ENCODE measurements at places on chromosomes 3 and 15.
A peak's percentile ranks its signal among the peaks of the same experiment; 100 is the strongest.

- DNase-seq = no peak
Measured at GRCh38 chr3:149581681-149582370, 76.0 kb downstream of the WWTR1 start.

- no peak for DNase-seq
Measured at GRCh38 chr3:51955175-51955892, at the start of gene GPR62. GPR62 (plus strand) TSS chr3:51955381; CDS start chr3:51955653, 272 bp downstream.

DNA sequence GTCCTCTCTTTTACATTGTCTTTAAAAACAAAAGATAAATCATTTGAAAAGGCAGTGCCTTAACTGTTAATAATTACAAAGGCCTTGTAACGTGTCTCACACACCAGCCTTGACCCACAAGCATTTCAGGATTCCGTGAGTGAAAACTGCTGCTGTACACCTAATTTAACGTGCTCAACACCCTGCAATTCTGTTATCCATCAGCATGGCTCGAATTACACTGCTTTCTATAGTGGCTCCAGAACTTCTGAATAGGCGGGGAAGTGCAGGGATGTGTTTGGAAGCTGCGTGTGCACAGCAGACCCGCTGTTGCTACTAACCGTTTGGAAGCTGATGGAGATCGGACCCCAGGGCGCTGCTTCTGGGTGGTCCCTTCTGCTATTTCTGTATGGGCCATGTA is 9.9 kb upstream of the ETFA start:
- DNase-seq = no peak

DNA sequence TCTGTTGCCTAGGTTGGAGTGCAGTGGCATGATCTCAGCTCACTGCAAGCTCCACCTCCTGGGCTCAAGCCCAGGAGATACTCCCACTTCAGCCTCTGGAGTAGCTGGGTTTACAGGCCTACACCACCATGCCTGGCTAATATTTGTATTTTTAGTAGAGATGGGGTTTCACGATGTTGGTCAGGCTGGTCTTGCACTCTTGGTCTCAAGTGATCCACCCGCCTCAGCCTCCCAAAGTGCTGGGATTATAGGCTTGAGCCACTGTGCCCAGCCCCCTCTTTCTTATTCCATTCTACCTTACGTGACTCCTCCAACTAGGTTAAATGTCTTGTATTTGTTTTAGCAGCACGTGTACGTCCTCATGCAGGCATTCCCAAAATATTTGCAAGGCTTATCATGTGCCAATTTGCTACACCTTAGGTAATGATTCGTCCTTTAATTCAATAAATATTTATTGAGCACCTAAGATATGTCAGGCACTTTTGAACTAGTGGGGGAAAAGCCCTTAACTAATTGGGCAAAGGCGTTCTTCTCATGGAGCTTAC is 14.9 kb upstream of the MAGI1 start:
- no peak for DNase-seq

DNA sequence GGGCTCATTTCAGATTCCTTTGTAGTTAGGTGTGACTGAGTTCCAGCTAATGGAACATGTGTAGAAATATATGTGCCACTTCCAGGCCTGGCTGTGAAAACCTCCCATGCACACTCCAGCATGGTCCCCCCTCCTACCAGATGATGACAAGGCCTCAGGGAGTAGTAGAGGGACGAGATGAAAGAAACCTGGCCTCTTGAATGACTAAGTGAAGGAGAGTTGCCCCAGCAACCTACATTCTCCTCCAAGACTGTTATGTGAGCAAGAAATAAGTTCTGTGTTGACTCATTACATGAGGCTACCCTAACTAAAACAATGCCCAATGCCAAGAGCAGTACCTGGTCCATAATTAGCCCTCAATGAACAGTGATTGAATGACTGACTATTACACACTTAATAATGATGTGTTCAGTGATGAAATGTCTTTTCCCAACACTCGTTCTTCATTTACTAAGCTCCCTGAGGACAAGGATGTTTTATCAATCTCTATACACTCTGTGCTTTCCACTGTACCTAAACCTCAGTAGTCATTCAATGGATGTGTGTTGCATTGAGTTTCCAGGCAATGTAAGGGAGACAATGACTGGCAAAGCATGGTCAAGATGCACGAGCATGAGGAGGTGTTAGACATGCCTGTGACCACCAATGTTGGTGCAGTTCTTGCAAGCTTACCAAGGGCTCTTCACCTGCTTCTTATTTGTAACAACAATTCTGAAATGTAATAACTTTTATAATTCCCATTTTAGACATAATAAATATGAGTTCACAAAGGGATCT is 62.0 kb upstream of the BCL6 start:
- DNase-seq = no peak

- no peak for DNase-seq
Measured at GRCh38 chr3:43729707-43730414, 39.1 kb downstream of the ABHD5 start.

GRCh38 chr15:75597667-75598341 is 18.7 kb upstream of the PTPN9 start:
- DNase-seq = no peak

GRCh38 chr3:154900816-154901215 is 179.3 kb upstream of the MME start:
- DNase-seq = no peak

GRCh38 chr3:127975153-127976029 is 60.4 kb downstream of the KBTBD12 start:
- no peak for DNase-seq

GRCh38 chr3:177245250-177245649 is 48.0 kb upstream of the TBL1XR1 start:
- DNase-seq = no peak

- DNase-seq = no peak
Measured at GRCh38 chr3:58534592-58535494, 2.1 kb downstream of the ACOX2 start.

GRCh38 chr3:192904632-192905289 is 12.9 kb downstream of the MB21D2 start:
- DNase-seq = no peak

GRCh38 chr3:172771672-172772071 is 21.1 kb downstream of the ECT2 start:
- DNase-seq = no peak

DNA sequence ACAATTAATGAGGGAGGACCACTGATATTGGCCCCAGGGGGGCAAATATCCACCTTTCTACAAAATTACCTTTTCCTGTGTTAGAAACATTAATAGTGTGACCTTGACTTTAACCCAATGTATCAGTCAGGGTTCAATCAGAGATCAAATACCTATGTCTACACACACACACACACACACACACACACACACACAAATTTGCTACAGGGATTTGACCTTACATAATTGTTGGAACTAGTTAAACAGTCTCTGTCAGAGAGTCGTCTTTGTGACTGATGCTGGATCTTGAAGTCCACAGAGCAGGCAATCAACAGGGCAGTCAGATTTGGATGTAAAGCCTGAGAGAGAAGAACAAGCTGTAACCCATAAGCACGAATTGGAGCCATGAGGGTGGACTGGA is 32.5 kb downstream of the TM4SF4 start:
- no peak for DNase-seq

DNA sequence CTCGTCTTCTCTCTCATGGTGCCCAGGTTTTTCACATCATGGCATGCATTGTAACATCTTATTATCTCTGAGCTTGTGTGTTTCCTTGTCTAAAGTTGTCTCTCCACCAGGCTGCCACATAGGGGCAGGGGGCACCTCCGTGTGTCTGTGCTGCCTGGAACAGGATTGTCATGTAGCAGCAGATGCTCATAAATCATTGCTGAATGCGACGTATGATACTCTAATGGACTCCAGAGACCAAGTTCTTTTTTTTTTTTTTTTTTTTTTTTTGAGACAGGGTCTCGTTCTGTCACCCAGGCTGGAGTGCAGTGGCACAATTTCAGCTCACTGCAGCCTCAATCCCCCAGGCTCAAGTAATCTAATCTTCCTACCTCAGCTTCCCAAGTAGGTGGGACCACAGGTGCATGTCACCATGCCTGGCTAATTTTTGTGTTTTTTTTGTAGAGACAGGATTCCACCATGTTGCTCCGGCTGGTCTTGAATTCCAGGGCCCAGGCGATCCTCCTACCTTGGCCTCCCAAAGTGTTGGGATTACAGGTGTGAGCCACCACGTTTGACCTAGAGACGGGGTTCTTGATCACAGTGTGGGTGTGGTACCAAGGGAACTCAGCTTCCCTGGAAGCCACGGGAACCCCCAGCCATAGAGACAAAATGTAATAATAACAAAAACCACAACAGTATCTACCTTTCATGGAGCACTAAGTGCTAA is 4.7 kb upstream of the DNASE1L3 start:
- no peak for DNase-seq

DNA sequence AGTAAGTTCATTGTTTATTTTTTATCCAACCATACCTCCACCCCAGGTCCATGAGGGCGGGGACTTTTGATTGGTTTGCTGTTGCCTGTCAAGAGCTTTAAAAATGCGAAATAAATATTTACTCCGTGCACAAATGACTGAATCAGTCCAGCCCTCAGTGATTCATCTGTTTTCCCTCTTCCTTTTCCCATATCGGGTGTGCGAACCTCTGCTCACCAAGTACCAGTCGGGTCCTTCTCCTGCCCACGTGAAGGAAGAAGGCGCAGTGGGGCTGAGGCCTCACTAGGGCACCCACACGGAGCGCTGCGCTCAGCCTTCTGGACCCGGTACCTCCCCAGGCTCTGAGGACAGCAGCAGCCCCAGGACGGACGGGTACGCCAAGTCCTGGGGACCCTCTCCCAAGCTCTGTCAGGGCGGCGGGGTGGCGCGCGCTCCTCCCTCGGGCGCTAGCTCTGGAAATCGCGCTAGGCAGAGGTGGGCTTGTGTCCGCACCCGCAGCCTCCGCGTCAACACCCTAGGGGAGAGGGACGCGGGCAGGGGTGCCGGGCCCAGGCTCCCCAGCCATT is 70.5 kb upstream of the EPHB3 start:
- DNase-seq = no peak

DNA sequence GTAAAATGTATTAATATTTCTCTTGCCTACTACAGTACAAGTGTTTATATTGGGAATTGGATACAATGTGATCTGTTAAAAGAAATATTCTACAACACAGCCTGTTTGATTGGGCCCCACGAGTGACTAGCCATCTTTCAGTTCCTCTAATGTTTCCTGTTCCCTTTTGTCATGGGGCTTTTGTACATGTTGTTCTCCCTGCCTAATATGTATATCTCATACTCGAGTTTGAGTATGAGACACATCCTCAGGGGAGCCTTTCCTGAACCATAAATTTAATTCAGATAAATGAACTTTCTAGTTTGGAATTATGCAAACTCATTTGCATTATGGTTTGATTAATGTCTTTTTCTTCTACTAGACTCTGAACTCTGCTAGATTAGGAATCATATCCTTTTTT is 65.5 kb downstream of the MEF2A start:
- no peak for DNase-seq

GRCh38 chr3:145490088-145491048 is 670.6 kb downstream of the PLOD2 start:
- no peak for DNase-seq

- DNase-seq = peak; percentile 31
Measured at GRCh38 chr15:33132722-33133345, 61.7 kb downstream of the FMN1 start.

GRCh38 chr3:49674497-49674983 is 389 bp downstream of the APEH start:
- no peak for DNase-seq

DNA sequence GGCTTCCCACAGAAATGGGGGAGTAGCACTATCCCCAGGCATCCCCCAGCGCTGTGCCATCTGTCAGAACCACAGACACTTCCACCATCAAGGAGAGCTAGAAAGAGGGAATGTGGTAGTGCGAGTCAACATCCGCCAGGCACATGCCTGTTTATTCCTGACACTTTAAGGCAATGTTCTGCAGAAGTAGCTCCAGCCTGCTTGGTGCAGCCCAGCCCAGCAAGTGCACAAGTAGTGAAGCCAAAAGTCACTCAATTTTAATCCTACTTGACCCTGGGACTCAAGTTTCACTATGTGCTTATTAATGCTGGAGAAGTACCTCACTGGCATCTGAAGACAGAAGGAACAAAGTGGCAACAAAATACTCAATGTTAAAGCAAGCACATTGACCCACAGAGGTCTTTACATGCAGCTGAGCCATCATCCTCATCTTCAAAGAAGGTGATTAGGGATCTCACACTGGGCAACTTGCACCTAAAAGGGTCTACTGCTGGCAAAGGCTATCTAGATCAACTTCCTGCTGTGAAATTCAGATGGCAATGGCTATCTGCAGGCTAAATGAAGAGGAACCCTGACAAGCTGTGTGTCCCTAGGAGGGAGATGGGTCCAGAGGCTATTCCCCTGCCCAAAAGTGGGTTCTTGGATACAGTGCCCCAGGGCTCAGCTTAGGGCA is 61.4 kb upstream of the CLDN18 start:
- no peak for DNase-seq

- no peak for DNase-seq
Measured at GRCh38 chr15:26096581-26096980, 233.5 kb upstream of the ATP10A start.

- DNase-seq = no peak
Measured at GRCh38 chr3:195164573-195165264, 106.2 kb downstream of the XXYLT1 start.

GRCh38 chr3:122318620-122319019 is 6.4 kb upstream of the CSTA start:
- DNase-seq = no peak

DNA sequence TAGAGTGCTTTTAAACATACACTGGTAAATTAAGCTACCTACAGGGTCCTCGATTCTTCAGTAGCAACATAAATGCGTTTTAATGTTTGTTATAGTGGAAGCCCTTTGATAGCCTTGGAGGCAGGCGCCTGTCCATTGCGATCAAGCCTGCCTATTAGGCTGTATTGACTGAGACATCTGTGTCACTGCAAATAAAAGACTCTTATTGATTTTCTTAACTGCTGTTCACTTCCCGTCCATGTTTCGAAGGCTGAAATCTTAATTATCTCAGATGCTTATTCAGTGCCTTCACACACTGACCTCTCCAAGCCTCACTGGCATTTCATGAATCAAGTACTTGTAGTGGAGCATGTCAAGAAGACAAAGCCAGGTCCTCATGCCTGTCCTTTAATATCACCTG is 51.1 kb downstream of the MAP2K5 start:
- DNase-seq = peak; percentile 1

DNA sequence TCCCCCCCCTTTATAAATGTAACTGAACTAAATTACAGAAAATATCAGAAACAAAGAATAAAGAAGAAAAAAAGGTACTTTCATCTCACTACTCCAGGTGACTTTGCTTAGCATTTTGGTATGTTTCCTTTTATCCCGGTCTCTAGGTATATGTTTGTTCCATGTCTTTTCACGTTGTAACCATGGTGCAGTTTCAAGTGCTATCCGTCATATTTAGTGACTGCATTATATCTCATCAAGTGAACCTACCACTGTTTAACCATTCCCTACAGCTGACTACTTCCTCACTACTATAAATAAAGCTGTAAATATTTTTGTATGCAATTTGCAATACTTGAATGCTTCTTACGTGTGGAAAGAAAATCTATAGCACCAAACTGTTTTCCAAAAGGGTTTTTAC is 2.2 kb downstream of the BTBD1 start:
- DNase-seq = peak; percentile 1

- no peak for DNase-seq
Measured at GRCh38 chr3:39146611-39147591, 6.5 kb downstream of the CSRNP1 start.

GRCh38 chr3:177466074-177466473 is 268.8 kb upstream of the TBL1XR1 start:
- no peak for DNase-seq
